A172 (cell line): ENCODE measurements at places on chromosomes 12 and 14. TPM values are rescaled to one million over a fixed set of nuclear protein-coding genes. Genes with fewer than 3 reads are reported as not detected.
A peak's percentile ranks its signal among the peaks of the same experiment; 100 is the strongest.

GRCh38 chr14:24809135-24809534 is 175.1 kb upstream of the GZMB start:
- no peak for DNase-seq

DNA sequence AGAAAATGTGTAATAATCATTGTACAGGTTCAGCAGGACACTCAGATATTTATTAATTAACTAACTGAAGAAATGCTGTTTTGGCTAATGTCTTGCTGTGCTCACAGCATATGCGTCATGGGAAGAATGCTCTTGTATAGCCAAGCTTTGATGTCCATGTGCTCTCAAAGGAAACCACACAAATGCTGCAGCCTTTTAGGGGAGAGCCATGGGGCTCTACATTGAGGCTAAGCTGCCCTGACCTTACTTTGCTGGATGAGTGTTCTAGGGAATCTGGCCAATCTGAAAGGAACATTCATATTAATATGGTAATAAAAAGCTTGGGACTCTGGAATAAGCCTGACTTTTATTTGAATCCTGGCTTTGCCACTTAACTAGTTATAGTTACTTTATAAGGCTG is 9.5 kb upstream of the CRADD start:
- DNase-seq: no peak

DNA sequence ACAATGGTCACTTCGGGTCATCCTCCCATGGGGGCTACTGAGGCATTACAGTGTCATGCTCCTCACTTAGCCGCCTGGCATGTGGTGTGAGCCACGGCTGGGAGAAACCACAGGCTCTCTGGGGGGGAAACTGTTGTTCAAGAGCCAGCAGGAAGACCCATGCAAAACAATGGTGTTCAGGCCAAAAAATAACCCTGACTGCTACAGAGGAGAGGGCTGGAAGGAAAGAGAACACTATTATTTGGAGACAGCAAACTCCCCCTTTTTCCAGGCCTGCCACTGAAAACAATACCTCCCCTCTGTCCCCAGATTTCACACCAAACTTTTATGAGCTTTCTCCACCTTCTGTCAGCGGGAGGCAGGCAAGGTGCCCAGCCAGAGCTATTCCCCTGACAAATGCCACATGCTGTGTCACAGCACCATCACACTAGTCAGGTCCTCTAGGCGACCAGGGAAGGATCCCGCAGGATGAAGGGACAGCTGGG is 83.7 kb downstream of the CHGA start:
- DNase-seq: no peak

DNA sequence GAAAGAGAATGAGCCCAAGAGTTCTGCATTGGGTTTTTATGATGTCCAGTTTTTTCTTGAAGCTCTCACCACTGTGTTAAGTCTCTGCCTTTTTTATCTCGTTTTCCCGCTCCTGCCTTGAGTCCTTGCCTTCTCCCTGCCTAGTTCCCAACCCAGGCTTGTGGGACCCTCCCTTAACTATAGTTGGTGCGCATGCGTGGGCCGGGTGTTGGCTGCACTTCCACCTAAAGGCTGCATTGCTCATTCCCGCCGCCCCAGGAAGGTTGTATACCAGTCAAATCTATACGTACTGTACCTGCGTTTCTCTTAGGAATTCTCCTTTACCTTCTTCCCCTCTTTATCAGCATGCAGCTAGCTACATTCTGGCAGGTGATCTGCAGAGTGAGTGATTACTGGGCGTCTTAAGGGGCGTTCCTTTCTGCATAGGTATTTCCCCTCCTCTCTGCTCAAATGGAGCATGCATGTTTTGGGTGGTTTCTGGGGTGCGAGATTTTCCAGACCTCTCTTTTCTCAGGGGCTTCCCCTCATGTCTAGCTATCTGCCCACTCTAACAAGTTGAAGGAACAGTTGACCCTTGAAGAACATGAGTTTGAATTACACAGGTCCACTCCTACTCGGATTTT is 6.6 kb upstream of the REP15 start:
- no peak for DNase-seq

GRCh38 chr12:7797698-7798398 is 8.6 kb downstream of the NANOG start:
- DNase-seq: peak; percentile 25

DNA sequence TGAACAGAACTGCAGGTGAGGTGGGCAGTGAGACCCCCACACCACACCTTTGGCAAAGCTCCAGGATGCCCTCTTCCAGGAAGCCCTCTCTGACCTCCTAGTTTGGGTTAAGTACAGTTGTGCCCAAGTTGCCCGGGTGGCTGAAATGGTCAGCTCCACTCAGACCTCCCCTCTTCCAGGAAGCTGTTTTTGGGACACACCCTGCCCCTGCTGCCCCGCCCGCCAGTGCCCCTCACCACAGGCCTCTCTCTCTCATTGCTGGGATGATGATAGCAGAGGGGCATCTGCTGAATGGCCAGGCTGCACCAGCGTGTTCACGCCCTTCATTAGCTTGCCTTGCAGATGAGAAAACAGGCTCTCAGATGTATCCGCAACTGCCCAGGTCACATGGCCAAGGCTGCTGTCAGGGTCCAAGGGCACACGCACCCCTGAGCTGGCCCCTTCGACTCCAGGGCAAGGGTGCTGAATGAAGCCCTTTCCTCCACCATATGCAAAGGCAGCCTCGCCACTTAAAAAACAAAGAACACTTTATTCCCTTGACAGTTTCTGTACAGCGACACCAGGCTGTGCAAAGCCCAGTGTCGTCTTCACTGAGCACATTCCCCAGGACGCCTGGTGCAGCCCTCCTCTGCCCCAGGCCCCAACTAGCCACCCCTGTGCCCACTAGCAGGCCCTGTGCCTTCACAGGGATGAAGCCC is 15.5 kb downstream of the SLC25A29 start:
- no peak for DNase-seq

- no peak for DNase-seq
Measured at GRCh38 chr14:22304326-22304725, 284.7 kb downstream of the DAD1 start.

DNA sequence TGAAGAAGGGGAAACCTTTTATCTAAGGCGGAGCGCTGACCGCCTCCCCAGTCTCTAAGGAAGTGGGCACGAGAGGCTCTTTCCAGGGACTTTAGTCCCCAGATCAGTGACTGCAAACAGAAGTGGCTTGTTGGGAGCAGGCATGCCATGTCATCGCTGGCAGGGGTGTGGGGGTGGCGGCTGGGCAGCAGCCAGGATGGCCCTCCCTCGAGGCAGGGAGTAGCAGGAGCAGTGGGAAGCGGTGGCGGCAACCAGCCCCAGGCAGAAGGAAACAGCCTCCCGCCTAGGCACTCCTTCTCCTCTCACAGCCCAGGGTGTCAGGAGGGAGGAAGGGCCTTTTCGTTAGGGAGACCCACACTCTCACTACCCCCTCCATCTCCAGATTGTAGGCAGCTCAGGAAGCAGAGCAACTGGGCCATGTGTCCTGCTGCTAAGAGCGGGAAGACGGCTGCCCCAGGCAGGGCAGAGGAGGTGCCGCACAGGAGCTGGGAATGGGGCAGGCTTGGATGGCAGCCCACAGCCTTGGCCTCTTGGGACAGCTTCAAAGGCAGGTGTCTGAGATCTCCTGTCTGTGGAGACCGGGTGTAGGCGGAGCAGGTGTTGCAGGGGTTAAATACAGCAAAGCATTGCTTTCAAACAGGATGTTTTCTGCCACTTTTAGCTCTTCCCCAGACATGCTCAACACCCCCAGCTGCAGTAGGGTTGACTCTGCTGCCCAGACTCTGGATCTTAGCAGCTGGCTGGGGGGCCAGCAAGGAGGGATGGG is 21.8 kb downstream of the VDR start:
- no peak for DNase-seq

Gene OAS1
- 5.1 TPM in 2 replicates for total RNA-seq

Gene RTL1
- 0.16 TPM in 1 of 2 replicates, not detected in the other for total RNA-seq
